Epithelial cell of proximal tubule (primary cell): ENCODE measurements at places on chromosomes 2 and 18.

- no peak for DNase-seq
These were observed 213.8 kb downstream of the AFF3 start for GRCh38 chr2:99928470-99929053.

GRCh38 chr2:239299218-239299939 is 101.4 kb downstream of the HDAC4 start:
- peak; percentile 53 for DNase-seq

- DNase-seq = no peak
These were observed 166.6 kb downstream of the EPHA4 start for GRCh38 chr2:221405521-221405920.

- no peak for DNase-seq
These were observed 37.1 kb downstream of the BCL2L11 start for GRCh38 chr2:111157798-111158197.

DNA sequence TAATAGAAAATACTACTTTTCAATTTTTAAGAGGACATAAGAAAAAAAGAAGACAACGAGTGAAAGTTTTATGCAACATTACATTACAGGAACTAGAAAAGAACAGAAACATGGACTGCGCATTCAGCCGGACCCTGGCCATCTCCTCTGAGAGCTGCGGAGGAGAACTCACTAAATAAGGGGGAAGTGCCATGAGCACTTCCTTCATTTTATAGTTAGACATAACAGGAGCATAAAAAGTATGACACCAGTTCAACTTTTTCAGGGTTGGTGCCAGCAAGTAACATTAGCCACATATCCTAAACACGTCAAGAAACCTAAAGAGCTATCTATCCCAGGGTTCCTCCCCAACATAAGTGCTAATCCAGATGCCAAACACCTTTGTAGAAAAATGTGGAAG is 78.0 kb upstream of the SERTAD2 start:
- no peak for DNase-seq

DNA sequence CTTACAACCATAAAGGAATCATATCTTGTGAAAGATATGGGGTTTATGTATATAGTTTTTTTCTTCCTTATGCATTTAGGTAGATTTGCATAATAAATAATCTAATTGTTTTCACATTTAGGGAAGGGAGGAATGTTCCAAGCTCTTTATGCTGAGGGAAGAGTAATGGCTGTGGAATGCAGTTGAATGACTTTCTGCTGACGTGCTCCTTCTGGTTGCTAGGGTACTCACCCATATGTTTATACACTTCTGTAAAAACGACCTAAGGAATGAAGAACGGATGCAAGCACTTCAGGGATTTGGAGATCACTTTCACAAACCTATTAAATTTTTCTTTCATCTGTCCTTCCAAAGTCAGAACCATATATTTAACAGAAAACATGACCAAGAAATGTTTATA is 29.2 kb upstream of the PPP4R1 start:
- peak; percentile 93 for DNase-seq
